ENCODE measurements at places on chromosomes 6 and 20. TPM values are rescaled to one million over a fixed set of nuclear protein-coding genes. Genes with fewer than 3 reads are reported as not detected.

C20orf144 gene
- not detected for total RNA-seq

GNAS-AS1 gene
- total RNA-seq: 2.0 TPM

PCSK2 gene
- total RNA-seq: 24.1 TPM

OPN5 gene
- total RNA-seq: not detected

TINAG gene
- not detected for total RNA-seq

SUMO4 gene
- total RNA-seq: 12.2 TPM

BTNL2 gene
- 0.18 TPM for total RNA-seq

MDFI gene
- total RNA-seq: 51.2 TPM

LINC00237 gene
- 0.45 TPM for total RNA-seq

OVOL2 gene
- not detected for total RNA-seq

POU5F1 gene
- not detected for total RNA-seq

Measured in cerebellum (tissue), 4 donors.